ENCODE measurements at places on chromosomes 16 and 17.

GRCh38 chr17:56165072-56165641 lies 11.9 kb downstream of the ANKFN1 start:
- no peak for DNase-seq

- DNase-seq = no peak
These were observed 15.8 kb downstream of the CYTH1 start for GRCh38 chr17:78766225-78766624.

GRCh38 chr17:68052810-68053209 lies 17.3 kb downstream of the KPNA2 start:
- DNase-seq = peak; percentile 56

DNA sequence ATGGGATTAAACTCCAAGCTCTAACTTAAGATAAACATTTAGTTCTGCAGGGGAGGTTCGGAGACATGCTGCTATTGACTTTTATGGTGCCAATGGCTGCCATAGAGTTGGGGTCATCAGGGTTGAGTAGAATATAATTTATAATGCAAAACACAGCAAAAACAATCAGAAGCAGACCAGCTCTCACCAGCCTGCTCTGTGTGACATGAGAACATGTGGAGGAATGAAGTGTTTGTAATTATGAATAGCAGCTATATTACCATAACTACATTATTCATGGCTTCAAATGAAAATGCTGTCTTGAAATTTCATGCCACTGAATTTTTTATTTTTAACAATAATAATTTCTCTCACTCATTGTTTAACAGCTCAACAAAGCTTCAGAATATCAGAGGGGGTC lies 645.6 kb upstream of the CDH8 start:
- DNase-seq = no peak

DNA sequence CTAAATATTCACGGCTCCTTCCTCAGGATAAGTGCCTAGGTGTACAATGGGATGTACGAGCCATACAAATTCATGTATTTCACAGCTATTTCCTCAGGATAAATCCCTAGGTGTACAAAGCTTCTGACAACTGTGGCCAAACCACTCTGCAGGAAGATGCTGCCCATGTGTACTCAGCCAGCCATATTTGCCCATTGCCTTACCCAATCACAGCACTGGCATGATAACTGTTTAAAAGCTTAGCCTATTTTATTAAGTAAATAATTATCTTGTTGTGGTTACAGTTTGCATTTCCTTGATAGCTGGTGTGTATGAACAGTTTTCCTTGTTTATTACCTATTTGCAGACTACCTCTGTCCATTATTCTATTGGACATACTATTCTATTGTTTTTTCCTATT lies 35.1 kb downstream of the CACNG1 start:
- no peak for DNase-seq

- no peak for DNase-seq
These were observed 286.5 kb downstream of the HS3ST4 start for GRCh38 chr16:25978218-25978617.

- DNase-seq = peak; percentile 36
These were observed 2.0 kb downstream of the FASN start for GRCh38 chr17:82095777-82096708.

DNA sequence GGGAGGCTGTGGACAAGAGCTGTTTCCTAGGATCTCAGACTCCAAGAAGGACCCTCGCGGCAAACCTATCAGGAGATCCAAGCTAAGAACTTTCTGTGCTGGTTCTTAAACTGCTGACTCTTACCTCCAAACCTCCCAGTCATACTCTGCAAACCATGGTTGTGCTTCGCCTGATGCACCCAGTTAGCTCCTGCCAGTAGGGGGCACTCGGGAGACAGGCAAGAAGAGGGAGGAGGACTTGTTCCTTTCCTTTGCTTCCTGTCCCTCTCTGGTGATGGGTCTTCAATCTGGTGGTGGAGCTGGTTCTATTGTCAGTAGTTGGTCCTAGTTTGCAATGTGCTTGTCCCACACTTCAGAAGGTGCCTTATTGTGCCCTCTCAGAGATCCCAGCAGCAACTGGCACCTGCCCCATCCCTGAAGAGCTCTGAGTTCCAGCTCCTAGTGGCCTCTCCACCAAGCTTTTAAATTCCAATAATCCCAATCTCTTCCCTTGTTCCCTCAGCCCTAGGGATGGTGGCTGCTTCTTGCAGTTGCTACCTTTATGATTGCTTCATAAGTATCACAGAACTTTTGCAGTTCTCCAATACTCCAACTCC lies 113.5 kb upstream of the RPL38 start:
- DNase-seq = peak; percentile 46

- peak; percentile 9 for DNase-seq
These were observed 13.8 kb upstream of the SRRM2 start for GRCh38 chr16:2738615-2739014.

- no peak for DNase-seq
These were observed 9.4 kb downstream of the LPO start for GRCh38 chr17:58247511-58248363.

DNA sequence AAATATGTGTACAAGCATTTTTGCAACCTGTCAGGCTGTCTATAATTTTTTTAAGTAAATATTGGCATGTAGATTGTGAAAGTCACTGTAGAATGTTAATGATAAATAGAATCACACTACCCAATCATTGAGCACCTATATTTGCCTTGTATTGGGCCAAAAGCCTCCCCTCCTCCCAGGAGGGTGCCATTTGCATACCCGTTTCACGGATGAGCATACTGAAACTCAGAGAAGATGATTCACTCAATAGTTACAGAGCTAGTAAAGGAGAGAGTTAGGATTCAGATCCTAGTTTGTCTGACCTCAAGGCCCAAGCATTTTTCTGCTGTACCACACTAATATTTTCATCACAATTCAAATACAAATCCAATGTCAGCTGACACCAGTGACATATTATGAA lies 299.7 kb upstream of the CDH11 start:
- no peak for DNase-seq

- no peak for DNase-seq
These were observed 44.3 kb downstream of the WNT3 start for GRCh38 chr17:46774108-46774737.

All from Right ventricle myocardium superior (tissue), 1 donor.